Activated CD8-positive, alpha-beta memory T cell treated with anti-CD3 and anti-CD28 coated beads for 4 hours (primary cell): ENCODE measurements at places on chromosomes 13 and 19.

DNA sequence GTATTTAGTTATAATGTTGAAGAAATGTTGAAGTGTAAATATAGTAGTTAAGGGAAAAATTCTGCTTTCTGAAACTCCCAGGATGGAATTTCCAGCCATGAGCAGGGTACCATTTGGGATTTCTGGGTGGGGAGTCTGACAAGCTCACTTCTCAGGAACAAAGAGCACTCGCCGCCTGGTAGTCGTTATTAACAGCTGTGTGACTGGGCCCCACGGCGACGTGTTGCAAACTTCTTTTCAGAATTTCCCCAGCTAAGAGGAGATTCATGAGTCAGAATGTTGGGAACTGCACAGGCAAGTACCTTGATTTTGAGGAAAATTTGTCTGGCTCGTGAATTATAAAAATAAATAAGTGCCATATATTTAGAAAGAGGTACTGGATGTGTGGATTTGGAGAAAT lies 103.7 kb downstream of the LACC1 start:
- DNase-seq = no peak

GRCh38 chr13:40160618-40161350 lies 505.3 kb downstream of the COG6 start:
- no peak for DNase-seq

GRCh38 chr19:2096034-2096479 lies at the start of gene MOB3A:
MOB3A (minus strand) TSS chr19:2096326; CDS start chr19:2078560, 17,766 bp downstream.
- peak; percentile 65 for DNase-seq

DNA sequence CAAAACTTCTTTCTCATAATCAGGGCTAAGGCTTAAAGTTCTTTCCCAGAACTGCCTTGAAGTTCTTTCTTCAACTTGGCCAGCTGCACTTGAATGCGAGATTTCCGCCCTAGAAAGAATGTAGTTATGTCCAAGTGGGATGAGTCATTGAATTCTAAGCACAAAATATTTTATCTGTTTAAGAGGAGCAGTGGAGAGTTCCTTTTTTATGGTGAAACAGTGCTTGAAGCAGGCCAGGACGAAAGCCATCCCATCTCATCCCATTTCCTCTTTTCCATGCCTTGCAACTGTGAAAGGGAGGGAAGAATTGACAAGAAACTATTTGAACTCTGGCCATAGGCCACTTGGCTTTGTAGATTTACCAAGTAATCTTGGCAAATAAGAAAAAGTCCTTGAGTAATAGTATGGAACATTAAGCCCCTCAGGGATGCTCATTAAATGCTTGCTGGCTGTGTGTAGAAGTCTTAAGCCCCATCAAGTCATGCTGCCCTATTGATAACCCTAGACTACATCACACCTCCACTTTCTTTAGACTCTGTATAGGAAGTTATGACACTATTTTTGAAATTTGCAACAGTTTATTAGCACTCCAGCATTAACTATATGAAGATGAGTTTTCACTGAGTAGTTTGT lies 174.5 kb downstream of the KCTD12 start:
- no peak for DNase-seq

DNA sequence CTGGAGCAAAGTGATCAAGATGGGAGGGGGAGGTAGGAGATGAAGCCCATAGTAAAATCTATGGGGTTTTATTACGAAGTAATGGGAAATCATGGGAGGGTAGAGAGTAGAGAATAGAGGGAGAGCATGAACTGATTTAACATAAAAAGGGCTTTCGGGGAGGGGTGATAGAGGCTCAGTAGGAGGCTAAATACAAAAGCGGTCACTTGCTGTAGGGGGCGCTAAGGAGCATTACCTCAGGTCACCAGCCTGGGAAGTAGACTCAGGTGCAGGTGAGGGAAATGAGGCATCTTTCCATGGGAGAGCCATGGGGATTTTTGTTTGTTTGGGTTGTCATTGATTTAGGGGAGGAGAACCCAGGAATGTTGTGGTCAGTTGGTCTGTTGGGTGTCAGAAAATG lies 14.1 kb downstream of the KRTDAP start:
- no peak for DNase-seq

DNA sequence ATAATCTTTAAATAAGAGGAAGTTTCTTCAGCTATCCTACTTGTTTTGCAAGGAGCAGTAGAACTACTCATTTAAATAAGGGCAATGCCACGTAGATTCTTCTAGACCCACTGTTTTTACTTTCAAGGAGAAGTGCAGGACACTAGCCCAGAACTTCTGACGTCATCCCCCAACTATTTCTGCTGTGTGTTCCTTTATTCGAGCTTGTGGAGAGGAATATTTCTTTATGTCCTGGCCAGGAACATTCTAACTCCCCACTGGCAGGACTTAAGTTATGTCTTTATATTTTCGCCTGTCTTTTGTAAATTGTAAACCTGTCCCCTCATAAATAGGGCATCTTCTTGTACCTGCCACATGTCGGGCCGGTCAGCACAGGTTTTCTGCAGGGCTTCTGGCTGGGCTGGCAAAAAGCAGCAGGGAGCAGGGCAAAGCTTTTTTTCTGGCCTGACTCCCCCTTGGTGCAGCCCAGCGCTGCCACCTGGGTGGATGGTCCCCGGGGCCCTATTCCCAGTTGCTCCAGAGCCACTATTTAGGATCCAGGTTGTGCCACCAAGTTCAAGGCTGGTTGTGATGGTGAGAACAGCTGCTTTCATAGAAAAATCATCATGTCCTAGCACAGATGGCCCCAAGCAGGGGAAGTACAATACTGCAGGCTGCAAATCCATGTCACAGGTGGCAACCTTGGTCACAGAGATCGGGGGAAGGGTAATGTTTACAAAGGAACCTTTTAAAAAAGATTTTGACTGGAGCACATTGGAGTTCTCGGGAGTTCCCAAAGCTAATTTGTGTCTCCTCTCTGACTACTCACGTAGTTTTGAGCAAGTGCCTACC lies 1.8 kb downstream of the MBNL2 start:
- DNase-seq = no peak

DNA sequence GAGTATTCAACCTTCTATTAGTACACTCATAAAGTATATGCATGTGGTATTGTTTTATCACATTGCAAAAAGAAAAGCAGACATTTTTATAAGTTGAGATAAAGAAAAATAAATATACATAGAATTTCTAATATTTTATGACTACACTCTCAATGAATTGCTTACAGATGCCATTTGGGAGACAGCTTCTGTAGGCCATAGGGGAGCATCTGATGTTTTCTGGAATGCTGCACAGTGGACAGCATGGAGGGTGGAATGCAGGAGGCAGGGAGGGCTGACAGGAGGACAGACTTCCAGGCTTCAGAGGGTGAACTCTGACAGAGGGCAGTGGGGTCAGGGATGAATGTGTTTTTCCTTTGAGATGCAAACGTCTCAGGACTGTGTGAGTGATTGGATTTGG lies 45.8 kb downstream of the MIPEP start:
- DNase-seq = no peak

GRCh38 chr13:80586356-80586755 lies 245.4 kb upstream of the SPRY2 start:
- no peak for DNase-seq

DNA sequence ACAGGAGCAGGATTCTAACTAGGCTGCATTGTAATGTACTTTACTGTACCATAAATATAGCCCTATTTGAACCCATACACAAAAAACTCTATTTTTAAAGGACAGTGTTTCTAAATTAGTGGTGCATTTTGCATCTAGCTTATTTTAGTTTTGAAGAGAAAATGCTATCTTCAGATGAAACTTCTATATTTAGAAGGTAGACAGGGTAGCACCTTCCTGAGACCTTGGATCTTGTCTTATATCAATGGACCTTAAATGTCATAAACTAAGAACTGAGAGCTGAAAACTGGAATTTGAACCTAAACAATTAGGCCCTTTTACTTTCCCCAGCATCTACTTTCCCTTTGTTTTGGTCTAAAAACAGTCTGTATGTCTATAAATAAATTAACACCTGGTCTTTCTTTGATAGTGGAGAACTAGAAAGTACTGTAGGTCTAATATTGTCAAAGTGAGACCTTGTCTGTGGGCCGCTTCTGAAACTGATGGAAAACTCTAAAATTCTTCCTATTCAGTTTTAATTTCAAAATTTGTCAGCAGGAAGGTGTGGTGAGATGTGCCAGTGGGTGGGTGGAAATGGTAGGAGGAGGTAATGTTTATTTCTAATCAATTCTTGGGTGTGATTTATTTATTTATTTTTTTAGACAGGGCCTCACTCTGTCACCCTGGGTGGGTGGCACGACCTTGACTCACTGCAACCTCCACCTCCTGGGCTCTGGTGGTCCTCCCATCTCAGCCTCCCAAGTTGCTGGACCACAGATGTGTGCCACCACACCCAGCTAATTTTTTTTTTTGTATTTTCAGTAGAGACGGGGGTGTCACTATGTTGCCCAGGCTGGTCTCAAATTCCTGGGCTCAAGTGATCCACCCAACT lies 10.1 kb downstream of the COG3 start:
- no peak for DNase-seq

- DNase-seq = no peak
Measured at GRCh38 chr19:10074153-10074552, 12.0 kb upstream of the SHFL start.

- DNase-seq = no peak
Measured at GRCh38 chr19:39038098-39038497, 5.7 kb upstream of the FBXO27 start.

DNA sequence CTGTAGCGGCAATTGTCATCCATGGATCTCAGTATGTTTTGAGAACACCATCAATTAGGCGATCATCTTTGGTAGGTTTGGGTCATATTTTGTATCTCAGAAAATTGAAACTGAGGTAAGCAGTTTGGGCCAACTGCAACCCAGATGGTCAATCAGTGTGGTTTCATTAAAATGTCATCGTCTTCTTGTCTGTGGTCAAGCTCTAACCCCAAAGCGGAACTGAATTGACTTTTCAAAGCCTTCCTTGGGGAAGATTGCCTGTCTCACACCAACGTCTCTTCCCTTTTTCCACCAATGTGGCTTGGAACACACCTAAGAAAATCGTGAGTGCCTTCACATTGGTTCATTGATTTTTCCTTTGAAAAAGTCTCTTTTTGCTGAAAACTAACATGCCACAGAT lies 56.3 kb upstream of the UBAC2 start:
- no peak for DNase-seq

- no peak for DNase-seq
Measured at GRCh38 chr13:110506396-110506795, 55.1 kb downstream of the RAB20 start.

- no peak for DNase-seq
Measured at GRCh38 chr13:47233734-47234133, 336.9 kb upstream of the HTR2A start.

DNA sequence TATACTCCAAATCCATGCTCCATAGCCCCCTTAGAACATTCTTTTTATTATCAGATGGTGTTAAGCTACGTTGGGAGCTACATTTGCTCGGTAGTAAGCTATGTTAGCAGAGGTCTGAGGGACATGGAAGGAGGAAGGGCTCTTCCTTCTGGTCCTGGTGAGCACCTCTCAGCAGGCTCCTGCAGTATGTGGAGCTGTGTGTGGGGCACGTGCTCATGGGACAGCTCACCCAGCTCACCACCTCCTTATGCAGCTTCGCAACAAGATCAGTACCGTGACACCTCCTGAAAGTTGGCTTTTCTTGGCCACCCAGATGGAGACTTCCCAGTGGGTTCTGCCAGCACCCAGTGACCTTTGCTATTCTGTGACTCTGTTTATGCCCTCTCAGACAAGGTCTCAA lies 400.5 kb upstream of the SLC10A2 start:
- no peak for DNase-seq

GRCh38 chr19:46133101-46133627 lies 8.7 kb upstream of the IGFL3 start:
- DNase-seq = no peak

GRCh38 chr13:44760434-44760833 lies 184.3 kb upstream of the TSC22D1 start:
- no peak for DNase-seq
